ENCODE measurements at places on chromosomes 3 and 15.

GRCh38 chr3:23162934-23163333 is 40.2 kb upstream of the UBE2E2 start:
- DNase-seq, result no peak

DNA sequence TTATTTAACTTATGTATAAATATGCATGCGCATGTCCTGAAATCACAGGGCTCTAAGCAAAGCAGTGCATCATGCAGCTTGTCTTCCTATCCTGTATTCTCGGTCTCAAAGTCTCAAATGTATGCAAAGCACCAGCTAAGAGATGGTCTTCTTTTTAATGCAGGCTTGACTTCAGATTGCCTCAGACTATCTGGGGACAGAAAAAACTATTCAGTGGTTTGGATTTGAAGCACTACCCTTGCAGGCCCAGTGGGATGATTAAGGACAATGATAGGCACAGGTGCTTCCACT is 18.5 kb upstream of the NMNAT3 start:
- DNase-seq, result no peak

DNA sequence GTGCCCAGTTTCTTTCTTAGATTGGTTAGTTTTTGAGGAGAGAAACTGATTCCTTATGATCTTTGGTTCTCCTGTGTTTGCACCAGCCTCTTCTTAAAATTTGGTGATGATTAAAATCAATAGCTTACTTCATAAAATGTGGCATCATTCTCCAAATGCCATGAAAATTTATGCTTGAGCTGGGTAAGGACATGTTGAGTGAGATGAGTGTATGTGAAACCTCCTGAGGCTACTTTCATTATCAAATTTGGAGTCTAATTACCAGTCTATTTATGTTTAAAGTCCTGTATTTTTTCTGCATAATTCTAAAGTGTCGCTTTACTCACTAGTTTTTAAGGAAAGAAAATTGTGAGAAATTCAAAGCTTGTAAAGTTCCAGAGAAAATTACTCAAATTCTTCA is 102.1 kb downstream of the DIPK2A start:
- no peak for DNase-seq

DNA sequence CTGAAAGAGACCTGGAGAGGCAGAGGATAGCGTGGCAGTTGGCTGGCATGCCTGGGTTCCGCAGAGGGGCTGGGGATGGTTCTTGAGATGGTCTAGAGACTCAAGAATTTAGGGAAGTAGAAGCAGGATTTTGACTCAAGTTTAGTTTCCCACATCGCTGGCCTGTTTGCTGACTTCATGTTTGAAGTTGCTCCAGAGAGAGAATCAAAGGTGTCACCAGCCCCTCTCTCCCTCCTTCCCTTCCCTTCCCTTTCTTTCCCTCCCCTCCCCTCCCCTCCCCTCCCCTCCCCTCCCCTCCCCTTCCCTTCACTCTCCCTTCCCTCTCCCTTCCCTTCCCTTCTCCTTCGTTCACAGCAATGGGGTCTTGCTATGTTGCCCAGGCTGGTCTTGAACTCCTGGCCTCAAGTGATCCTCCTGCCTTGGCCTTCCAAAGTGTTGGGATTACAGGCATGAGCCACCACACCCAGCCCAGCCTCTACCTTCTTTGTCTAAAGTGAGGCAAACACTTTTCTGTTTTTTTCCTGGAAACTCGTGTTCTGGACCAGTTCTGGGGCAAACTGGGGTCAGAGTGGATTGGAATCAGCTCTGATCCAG is 10.2 kb downstream of the CHRD start:
- DNase-seq, result no peak

- DNase-seq, result no peak
Observed at GRCh38 chr3:195577645-195578177, 6.0 kb downstream of the APOD start.

GRCh38 chr15:79032656-79033055 is 57.9 kb downstream of the RASGRF1 start:
- DNase-seq, result no peak

DNA sequence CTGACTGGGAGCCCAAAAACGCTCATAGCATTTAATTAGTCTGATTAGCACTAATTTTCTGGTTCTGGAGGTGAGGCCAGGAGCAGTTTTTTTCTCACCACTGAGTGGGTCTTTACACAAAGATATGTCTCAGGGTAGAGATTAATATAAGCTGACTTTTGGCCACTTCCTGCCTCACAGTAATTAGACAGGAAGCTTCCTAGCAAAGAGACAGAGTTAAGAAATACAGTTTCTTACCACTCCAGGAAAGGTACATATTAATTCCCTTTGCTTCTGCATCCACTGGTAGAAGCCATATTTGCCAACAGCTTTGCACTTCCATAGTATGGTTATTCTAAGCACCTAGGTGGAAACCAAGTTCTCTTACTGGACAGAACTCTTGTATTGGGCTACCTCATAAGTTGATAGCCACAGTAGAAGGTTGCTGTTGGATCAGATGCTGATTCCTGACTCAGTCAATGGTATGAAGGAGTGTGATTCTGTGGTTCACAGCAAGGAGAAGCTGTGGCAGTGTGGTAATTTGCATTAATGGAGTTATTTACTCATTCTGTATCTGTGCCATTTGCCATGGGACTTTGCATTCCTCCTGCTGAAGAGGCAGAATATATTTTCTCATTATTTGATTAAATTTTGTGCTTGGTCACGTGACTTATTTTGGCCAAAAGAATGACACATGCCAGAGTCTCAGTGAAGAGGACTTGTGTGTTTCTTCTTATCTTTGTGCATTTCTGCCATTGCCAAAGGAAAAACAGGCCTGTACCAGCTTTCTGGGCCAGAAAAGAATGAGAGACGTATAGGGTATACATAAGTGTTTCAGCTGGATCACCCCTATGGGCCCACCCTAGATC is 17.5 kb upstream of the ZBTB20 start:
- no peak for DNase-seq

DNA sequence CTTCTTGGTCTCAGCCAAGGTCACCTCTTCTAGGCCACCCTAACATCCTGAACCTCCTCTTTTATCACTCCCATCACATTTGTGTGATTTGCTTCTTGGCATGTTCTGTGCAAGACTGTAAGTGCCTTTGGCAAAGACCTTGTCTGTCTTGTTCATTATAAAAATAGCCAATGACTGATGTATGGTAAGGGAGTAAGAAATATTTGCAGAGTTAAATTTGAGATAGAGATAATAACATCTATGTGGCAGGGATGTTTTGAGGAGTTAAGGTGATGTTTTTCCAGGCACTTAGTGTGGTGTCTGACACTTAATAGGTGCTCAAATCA is 202.3 kb downstream of the CADPS start:
- no peak for DNase-seq

DNA sequence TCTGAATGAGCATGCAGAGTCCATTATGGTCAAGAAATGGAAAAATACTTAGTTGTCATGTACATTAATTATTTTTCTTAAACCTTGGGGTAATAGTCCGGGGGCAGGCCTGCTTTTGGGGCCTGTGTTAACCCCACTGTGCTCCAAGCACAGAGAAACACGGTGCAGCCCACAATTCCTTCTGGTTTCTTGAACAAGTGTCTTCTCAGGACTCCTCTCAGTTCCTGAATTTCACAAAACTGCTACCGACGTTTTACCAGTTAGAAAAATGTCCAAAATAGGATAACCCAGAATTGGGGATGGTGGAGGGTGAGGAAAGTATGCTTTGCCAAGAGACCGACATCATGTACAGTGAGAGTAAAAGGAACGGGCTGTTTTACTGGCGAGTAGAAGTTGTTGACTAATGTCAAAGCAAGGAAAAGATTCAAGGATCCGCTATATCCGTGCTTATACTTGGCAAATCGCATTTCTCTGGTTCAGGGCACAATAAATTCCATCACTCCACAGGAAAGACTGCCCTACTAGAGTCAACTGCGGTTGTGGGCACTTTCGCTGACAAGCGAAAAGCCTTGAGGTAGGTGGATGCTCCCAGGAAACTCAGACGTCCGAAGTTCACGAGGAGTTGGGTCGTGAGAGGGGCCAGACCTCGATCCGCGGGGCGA is 495 bp upstream of the NXPE3 start:
- no peak for DNase-seq

DNA sequence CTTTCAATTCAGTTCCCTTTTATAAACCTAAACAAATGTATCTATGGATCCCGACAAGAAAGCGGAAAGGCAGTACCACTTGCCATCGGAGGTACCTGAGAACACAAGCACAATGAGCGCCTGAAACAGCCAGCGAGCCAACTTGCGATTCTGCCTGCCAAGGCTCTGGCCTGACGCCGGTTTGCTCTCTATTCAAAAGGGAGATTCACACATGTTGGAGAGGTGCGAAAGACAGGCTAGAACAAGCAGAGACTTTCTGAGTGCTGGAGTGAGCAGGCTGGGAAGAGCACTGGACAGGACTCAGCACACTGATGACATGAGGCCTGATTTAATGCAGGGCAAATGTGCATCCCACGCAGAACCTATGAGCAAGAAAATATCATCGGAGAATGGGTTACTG is 17.7 kb upstream of the PRR23E start:
- DNase-seq, result no peak

DNA sequence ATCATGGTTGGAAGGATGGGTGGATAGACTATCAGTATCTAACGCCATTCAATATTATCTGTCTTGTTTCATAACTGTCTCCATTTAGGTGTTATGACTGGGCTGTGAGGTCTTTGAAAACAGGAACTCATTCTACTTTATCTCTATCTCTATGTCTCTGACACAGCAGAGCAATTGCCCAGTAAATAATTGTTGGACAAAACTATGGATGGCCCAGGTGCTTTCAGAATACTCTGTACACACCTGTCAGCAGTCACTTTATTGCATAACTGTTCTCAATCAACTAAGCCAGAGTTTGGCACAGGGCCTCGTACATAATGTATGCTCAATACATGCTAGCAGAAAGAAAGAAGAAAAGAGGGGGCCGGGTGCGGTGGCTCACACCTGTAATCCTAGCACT is 210.3 kb downstream of the OPA1 start:
- DNase-seq, result peak; percentile 25

Data from NCI-H1930 (cell line).